ENCODE measurements at places on chromosomes 5 and 9.

DNA sequence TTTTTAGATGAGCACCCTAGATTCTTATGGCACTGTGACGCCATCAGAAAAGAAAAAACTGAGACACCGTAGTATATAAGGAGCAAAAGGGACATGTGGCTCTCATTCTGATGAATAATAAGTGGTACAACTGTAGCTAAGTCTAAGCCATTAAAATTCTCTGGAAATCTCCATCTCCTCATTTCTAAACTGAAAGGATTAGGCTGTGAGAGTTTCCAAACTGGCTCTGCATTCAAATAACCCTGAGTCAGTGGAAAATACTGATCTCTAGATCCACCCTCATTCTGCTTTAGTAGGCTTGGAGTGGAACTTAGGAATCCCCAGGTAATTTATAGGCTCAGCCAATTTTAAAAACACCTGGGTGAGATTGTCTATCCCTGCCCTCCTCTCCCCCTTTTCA, 28.5 kb downstream of the PTAR1 start:
- no peak for DNase-seq

DNA sequence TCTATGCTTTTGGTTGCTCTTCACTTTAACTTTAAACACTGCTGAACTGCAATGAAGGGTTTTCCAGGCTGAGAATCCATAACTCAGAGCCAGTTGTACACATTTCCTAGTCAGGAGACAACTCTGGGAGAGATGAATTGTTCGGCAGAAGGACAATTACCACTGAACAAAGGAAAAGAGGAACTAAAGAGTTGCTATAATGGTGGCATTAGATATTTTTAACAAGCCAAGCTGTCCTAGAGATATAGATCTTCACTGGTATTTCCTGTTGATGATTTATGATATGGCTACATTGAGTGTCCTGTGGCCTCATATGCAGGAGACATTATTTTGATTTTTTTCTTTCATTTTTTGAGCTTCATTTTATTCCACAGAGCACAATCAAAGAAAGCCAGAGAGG, 219.1 kb upstream of the PCSK5 start:
- no peak for DNase-seq

DNA sequence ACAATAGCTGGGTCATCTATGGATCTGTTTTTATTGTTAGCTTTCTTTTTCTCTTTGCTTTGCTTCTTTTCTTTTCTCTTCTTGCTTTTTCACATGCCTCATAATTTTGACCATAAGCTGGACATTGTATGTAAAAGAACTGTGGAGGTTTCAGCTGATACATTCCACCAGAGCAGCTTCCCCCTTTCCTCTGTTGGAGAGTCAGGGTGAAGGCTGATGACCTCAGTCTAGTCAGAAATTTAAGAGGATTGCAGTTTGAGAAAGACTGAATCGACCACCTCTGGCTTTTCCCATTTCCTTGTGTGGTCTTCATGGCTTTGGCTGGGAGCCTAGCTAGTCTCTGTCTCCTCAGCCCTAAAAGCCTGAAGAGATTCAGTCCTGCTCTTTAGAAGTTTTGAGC, 42.0 kb downstream of the KCNIP1 start:
- DNase-seq = no peak

- no peak for DNase-seq
These were observed 28.6 kb upstream of the FBXW11 start for GRCh38 chr5:172035049-172035448.

All from activated CD8-positive, alpha-beta memory T cell treated with anti-CD3 and anti-CD28 coated beads for 1 hour (primary cell).